ENCODE measurements at places on chromosomes 4 and X.
A peak's percentile ranks its signal among the peaks of the same experiment; 100 is the strongest.

DNA sequence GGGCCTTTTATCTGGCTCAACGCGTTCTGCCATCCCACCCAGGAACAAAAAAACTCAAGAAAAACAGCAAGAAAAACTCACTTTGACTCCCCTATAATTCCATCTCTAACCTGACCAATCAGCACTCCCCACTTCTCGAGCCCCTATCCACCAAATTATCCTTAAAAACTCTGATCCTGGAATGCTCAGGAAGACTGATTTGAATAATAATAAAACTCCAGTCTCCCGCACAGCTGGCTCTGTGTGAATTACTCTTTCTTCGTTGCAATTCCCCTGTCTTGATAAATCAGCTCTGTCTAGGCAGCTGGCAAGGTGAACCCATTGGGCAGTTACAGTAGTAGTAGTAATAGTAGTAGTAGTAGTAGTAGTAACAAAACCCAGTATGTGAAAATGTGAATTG lies 165.7 kb upstream of the CASK start:
- DNase-seq = no peak

DNA sequence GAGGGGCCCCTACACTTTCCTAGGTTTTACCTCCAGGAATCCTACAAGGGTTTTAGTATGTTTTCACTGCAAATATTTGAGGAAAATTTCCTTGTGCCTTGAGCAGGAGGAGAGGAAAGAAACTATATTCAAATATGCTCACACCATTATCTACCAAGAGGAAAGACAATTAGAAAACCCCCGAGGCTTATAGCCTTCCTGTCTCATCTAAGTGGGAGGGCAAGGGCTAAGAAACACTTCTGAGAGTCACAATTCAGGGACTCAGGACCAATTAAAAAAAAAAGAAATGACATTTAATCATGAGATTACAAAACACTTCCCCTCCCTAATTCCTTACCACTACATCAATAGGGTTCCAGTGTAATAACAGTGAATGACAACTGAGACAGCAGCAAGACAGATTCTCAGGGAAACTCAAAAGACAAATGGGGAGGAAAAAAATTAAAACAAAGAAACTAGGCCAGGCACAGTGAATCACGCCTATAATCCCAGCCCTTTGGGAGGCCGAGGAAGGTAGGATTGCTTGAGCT lies 45.6 kb downstream of the ATRX start:
- no peak for DNase-seq

DNA sequence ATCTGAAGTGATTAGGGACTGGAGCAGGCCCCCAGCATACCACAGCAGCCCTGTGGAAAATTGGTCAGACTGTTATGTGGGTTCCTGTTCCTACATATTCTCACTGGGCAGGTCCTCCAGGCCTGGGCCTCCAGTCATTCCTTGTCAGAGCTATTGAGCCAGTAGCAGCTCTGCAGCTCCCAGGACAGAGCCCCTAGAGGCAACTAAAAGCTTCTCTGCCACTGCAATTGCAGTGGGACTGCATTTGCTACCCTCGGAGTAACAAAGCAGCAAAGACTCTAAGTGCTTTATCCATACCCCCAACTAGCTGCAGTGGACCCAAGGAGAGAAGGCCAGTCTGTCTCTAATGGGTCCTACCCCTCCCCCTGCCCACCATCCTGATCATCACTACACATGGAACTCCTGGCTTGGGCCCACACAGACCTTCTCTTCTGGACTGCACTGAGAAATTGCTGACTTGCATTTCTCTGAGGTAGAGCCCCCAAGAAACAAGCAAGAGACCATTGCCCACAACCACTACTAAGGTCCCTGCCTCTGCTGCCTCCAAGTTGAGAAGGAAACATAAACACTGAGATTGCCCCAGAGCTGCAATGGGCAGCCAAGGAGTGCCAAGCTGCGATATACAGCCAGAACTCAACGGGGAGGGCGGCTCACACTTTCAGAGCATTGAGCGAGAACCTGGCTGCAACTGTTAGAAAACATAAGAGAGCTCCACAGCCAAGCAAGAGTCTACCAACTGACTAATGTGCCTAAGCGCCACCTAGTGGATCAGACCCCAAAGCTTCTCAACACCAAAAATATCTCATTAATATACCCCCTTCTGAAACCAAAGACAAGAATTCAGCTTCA lies 738.7 kb upstream of the NDST4 start:
- peak; percentile 66 for DNase-seq

DNA sequence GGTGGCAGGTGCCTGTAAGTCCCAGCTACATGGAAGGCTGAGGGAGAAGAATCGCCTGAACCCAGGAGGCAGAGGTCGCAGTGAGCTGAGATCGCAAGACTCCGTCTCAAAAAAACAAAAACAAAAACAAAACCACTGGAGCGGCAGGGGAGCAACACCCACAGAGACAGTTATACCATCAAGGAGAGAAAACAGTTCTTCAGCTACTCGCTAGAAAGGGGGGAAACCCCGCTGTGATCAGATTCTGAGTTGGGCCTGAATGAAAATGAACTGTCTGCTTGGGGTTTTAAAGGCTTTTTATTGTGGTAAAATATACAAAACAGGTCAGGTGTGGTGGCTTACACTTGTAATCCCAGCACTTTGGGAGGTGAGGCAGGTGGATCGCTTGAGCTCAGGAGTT lies 16.8 kb upstream of the IRAK1 start:
- DNase-seq = no peak

DNA sequence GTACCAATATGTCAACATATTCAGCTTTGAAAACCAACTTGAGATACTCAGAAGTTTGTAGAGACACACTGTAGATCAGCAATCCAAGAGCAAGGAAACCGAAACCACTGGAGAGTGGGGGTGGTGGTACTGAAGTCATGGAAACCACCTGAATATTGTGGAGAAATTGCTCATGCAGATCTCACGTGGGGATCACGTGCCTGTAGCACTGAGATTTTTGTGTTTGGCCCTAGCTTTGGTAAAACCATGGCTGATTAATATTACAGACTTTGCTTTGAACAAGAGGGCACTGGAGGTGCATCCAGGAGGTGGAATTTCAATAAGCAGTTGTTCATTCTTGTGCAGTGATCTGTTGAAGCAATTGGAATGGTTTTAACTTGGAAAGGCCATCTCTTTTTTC lies 47.2 kb downstream of the GBA3 start:
- DNase-seq = no peak

GRCh38 chr4:44558031-44558605 lies 93.3 kb downstream of the YIPF7 start:
- no peak for DNase-seq

- no peak for DNase-seq
Observed at GRCh38 chrX:45274576-45274975, 73.9 kb upstream of the DIPK2B start.

DNA sequence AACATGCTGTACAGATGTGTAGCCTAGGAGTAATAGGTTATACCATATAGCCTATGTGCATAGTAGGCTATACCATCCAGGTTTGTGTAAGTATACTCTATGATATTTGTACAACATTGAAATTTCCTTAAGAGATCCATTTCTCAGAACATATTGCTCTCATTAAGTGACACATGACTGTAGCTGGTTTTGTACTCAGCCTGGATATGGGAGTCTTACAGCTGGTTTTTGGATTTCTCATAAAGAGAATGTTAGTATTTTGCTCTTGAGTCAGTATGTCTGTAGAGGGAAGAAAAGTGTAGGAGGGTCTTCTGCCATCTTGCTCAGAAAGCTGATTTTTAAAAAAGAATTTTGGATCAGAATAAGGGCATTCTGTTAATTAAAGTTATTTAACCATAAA lies 85.3 kb downstream of the SMARCA5 start:
- no peak for DNase-seq

DNA sequence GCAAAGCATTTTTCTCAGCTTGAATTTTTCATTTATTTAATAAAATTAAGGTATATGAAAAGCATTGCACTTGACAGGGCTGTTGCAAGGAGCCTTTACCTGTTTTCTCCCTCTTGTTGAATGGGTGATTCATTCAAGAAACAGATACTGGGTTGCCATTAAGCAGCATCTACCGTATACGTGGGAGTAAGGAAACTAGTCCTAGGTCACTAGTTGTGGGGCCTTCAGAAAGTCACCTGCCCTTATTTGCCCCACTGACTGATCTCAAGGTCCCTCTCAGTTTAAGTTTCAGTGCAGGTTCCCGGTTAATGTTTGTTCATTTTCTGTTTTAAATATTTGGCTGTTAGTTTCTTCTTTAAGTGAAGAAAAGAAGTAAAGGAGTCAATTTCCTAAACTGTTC lies 34.0 kb downstream of the LHFPL1 start:
- no peak for DNase-seq

DNA sequence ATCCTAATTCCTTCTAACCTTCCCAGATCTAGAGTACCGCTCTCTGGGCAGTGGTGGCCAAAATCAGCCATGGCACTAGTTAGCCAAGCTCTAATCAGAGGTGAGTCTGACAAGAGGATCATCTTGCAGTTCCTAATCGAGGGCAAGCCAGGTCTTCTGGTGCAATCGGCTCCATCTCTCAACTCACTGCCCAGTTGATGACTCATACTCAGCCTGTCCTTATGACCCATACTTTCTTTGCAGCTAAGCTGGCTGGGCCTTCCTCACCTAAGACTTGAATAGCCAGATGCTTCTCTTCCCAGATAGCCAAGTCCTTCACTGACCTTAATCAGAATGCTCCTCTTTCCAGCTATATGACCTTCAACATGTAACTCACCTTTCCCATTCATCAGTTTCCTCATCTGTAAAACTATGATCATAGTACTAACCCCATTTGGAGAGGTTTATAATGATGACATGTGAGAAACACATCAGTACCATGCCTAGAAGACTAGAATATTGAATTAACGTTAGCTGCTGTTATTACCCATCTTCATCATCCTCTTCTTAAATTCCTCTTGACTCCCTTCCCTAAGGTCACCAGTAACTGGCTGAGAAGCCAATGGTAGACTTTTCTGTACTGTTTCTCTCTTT lies 57.1 kb downstream of the RELL1 start:
- peak; percentile 28 for DNase-seq

- DNase-seq = no peak
Observed at GRCh38 chr4:136369073-136369472, 1163.2 kb downstream of the PCDH18 start.

DNA sequence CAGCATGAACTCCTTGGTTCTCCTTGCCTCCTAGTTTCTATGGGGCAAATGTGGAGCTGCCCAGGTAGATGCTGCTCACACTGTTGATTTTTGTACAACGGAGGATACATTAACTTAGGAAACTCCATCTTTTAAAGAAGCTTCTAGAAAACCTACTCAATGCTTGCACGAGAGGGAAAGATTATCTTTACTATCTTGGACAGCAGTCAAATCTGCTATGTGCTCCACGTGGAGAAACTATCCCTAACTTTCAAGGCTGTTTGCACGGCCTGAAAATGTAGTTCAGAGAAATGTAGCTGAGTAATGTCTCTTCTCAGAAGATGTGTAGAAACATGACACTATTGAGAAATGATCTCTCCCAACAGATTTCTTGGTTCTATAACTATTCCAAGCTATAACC lies 1530.9 kb upstream of the PABPC4L start:
- DNase-seq = no peak

- DNase-seq = no peak
Observed at GRCh38 chr4:4759883-4760282, 99.6 kb upstream of the MSX1 start.

- DNase-seq = no peak
Observed at GRCh38 chrX:128458888-128459287, 406.7 kb upstream of the ACTRT1 start.

DNA sequence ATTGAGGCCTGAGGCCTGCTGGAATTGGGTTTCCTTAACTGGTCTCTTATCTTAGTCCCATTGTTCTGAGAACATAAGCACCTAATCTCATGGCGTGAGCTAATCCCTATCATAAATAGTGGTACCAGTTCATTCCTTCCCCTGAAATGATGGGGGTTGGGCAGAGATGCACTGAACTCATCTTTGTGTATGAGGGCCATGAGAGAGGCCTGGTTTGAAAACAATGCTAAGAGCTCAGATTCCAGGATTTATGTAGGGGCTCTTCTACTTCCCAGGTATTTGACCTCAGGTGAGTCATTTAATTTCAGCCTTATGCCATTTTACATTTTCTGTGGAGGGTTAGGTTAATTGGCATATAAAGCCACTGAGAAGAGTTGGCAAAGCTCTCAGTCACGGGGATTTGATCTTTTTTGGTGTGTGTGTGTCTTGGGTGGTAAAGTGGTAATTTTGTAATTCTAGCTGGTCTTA lies 4.4 kb downstream of the RBM3 start:
- DNase-seq = no peak

DNA sequence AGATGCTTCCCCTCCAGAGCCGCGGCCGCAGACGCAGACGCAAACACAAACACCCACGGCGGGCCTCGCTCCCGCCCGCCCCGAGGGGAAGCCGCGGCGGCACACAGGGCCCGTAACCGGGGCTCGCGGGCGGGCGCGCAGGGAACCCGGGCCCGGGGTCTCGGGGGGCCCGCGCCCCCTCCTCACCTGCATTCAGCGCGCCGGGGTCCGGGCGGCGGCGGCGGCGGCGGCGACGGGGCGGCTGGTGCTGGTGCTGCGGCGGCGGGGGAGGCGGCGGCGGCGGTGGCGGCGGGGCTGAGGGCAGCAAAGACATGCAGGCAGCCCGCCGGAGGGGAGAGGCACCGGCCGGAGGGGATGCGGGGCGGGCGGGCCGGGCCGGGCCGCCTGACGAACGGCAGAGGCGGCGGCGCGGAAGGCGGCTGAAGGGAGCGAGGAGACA lies 255 bp upstream of the CNOT6L start:
- DNase-seq = peak; percentile 54

- DNase-seq = no peak
Observed at GRCh38 chrX:150770623-150771022, 77.4 kb downstream of the MTMR1 start.

DNA sequence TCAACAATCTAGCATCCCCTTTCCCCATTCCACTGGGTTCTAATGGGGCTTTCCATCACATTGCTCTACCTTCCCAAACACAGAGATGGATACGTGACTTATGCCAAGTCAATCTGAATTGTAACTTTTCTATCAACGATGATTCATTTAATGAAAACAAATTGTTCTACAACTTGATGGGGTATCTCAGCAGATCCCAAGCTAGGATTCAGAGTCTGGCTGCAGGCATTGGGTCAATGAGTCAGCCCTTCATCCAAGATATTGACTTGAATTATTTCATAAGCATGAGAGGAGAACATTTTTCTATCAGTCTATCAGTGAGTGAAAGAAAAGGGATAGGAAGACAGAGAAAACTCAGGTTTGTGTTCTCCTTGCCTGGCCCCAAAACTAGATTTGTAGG lies 15.0 kb upstream of the HPGDS start:
- DNase-seq = no peak

- DNase-seq = peak; percentile 11
Observed at GRCh38 chrX:16786791-16787735, 797 bp downstream of the TXLNG start.

- no peak for DNase-seq
Observed at GRCh38 chr4:151850791-151851213, 90.0 kb upstream of the GATB start.

GRCh38 chr4:170374770-170375169 lies 285.0 kb upstream of the AADAT start:
- DNase-seq = peak; percentile 22

DNA sequence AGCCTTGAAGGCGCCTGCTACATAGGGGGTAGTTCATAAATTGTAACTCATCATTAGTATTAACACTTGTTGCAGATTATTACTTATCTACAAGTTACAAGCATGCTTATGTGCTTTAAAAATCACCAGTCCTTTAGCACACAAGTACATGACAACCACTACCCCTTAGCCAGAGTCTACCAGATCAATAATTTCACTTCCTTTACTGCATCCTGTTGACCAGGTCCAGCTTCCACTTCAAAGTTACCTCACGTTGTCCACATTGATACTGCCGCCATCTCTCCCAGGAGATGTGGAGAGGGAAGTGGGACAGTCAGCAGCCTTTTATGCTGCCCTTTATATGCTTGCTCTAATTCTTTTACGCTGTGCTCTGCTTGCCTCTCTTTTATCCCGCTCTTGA lies 231.3 kb upstream of the CXXC4 start:
- no peak for DNase-seq

GRCh38 chrX:119759248-119759766 lies 919 bp downstream of the SOWAHD start:
- DNase-seq = no peak
